ENCODE measurements at places on chromosomes 5 and 9.

- DNase-seq: no peak
Measured at GRCh38 chr9:136844761-136845464, 2.6 kb downstream of the AJM1 start.

- no peak for DNase-seq
Measured at GRCh38 chr9:124514874-124515273, 7.7 kb upstream of the NR5A1 start.

GRCh38 chr5:147290261-147290660, 55.4 kb downstream of the STK32A start:
- DNase-seq: no peak

DNA sequence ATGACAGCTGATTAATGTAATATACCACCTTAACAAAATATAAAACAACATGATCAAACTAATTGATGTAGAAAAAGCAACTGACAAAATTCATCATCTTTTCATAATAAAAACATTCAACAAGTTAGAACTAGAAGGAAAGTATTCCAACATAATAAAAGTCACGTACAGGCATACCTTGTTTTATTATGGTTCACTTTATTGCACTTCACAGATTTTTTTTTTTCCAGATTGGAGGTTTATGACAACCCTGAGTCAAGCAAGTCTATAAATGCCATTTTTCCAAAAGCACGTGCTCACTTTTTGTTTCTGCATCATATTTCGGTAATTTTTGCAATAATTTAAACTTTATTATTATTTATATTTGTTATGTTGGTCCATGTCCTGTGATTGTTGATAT, 1120.3 kb downstream of the PTPRD start:
- DNase-seq: no peak

DNA sequence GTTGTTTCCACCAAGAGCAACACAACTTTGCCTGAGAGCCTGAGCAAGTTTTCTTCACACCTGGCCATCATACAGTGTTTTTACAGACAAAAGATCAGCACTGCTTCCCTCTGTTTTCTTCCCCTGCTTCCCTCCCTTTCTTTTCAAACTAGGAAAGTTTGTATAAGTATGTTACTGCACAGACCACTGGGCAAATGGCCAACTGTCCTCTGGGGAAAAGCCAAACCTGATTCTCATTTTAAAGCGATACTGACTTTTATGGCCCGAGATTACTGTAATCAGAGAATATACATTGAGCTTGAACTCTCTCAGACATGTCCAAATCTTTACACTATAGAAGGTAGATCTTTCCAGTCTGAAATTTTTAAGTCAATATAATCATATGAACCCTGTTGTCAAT, 415.0 kb downstream of the NFIB start:
- DNase-seq: no peak

- no peak for DNase-seq
Measured at GRCh38 chr5:42756606-42757601, at the start of gene CCDC152. TSS of gene CCDC152 (plus strand) at chr5:42756818. CDS start at chr5:42759122, 2,304 bp downstream.

- no peak for DNase-seq
Measured at GRCh38 chr9:122207096-122207495, 21.7 kb downstream of the LHX6 start.

DNA sequence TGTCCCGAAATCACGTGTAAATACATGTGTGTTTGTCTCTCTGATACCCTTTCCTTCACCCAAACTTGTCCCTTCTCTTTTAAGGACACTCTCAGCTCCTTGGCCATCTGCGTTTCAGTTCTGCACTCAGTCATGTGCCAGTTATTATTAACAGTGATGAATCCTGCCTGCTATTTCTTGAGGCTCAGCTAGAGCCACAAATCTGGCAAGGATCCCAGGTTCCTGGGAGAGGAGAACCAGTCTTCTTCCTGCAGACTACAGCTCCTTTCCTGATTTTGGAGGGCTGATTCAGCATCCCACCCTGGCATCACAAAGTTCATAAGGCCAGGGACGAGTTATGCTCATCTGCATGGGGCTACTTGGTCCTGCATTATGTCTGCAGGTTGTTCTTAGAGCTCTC, 5.6 kb downstream of the MAMDC2 start:
- no peak for DNase-seq
